ENCODE measurements at places on chromosomes 3 and 15. TPM values are rescaled to one million over a fixed set of nuclear protein-coding genes. Genes with fewer than 3 reads are reported as not detected.

NRROS gene
- total RNA-seq = 6.5 TPM

GRCh38 chr15:42338500-42338899 lies 20.8 kb upstream of the CAPN3 start:
- H3K4me1 ChIP-seq = no peaks in the 10 kb centered on the region
- no peak overlapping the region for H3K27ac ChIP-seq
- DNase-seq = no peak
- peaks cover 7% of the 10 kb centered on the region for H3K36me3 ChIP-seq

C2CD4A gene
- total RNA-seq = not detected

DNA sequence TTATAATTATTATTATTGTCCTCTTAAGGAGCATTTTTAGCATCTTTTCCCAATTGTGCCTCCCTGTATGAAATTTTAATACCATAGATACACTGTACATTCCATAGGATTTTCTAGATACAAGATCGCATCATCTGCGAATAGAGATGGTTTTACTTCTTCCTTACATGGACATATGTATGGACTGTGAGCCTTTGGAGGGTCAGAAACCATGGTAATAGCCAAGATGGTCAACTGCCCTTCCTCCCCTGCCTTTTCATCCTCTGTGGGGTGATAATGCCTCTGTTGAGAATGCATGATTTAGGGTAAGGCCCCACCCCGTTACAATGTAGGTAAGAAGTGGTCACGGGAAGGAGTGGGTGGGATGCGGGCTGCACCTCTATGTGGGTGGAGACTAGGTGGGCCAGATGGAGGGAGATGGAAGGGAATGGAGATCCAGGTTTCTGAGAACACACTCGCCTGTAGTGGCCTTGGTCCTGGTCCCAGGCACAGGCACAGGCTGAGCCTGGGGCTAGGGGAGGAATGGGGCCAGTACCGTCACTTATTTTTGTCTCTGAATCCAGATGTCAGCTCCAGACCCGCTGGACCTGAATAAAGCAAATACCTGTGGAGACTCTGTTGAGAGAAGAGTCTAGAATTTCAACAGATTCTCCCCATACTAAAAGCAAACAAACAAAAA lies 31.7 kb downstream of the GOLGA6A start:
- no peak overlapping the region for H3K4me3 ChIP-seq
- H3K4me1 ChIP-seq = peaks cover 57% of the 10 kb centered on the region
- H3K36me3 ChIP-seq = no peaks in the 10 kb centered on the region
- no peak for DNase-seq

SETD5 gene
- 74.1 TPM for total RNA-seq

SLC9C1 gene
- total RNA-seq = not detected

GRCh38 chr3:46675843-46676567 lies 17.5 kb downstream of the ALS2CL start:
- no peak for DNase-seq
- peaks cover 45% of the 10 kb centered on the region for H3K36me3 ChIP-seq
- H3K27me3 ChIP-seq = no peaks in the 10 kb centered on the region
- H3K4me3 ChIP-seq = no peak overlapping the region
- H3K27ac ChIP-seq = no peak overlapping the region

All from esophagus muscularis mucosa (tissue), 4 donors.